ENCODE measurements at places on chromosomes 1 and 21.

DNA sequence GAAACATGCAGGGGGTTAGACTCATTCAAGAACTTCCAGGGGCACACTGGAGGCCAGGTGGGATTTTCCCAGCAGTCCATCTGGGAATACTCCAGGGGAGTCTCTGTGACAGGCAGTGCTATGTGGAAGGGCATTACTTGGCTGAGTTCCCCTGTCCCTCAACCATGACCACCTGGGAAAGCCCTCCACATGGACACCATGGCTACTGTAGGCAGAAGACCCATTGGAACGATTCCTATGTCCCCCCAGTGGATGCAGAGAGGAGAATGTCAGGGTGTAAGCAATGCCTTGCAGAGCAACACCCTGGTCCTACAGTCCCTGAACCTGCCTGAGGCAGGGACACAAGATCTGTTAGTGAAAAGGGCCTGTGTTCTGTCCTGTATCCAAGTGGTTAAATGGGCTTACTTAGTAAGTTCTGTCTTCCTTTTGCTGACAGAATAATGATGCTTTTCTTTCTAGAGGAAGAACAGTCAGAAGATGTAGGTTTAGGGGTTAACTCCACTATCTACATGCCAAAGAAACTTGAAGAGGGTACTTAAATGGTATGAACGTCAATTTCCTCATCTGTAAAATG is 13.4 kb downstream of the SLAMF1 start:
- H3K4me3 ChIP-seq, result no peak overlapping the region
- H3K27ac ChIP-seq, result no peak overlapping the region
- DNase-seq, result no peak
- no peaks in the 10 kb centered on the region for H3K4me1 ChIP-seq
- H3K27me3 ChIP-seq, result no peaks in the 10 kb centered on the region

GRCh38 chr1:228921481-228921880 is 186.2 kb downstream of the RHOU start:
- no peak overlapping the region for H3K4me3 ChIP-seq
- H3K36me3 ChIP-seq, result no peaks in the 10 kb centered on the region
- H3K27ac ChIP-seq, result no peak overlapping the region
- no peaks in the 10 kb centered on the region for H3K27me3 ChIP-seq

DNA sequence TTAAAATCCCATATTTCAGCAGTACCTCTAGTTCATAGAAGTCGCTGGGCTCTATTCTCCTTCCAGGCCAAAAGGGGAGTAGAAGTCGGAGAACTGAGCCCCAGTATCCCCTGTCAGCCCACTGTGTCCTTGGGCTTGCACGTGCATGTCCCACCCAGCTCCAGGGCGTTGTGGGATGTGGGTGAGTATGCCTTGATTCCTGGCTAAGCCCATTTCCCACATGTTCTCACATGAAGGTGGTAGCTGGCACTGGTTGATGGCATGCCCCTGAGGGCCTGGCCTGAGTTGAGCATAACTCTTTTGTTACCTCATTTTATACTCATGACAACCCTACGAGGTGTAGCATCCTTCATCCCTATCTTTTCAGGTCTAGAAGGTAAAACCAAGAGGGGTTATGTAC is 8.0 kb downstream of the SLC6A17 start:
- H3K4me3 ChIP-seq, result no peak overlapping the region
- H3K27me3 ChIP-seq, result no peaks in the 10 kb centered on the region
- no peak overlapping the region for H3K27ac ChIP-seq
- H3K36me3 ChIP-seq, result no peaks in the 10 kb centered on the region
- DNase-seq, result no peak
- no peaks in the 10 kb centered on the region for H3K4me1 ChIP-seq

- no peak overlapping the region for H3K4me3 ChIP-seq
- H3K36me3 ChIP-seq, result no peaks in the 10 kb centered on the region
- peak overlapping the region; percentile 95 for H3K27ac ChIP-seq
- no peaks in the 10 kb centered on the region for H3K27me3 ChIP-seq
These were observed 9.8 kb downstream of the PPFIA4 start for GRCh38 chr1:203036135-203036534.
